GM23338 (cell line): ENCODE measurements at places on chromosomes 1 and 21. TPM values are rescaled to one million over a fixed set of nuclear protein-coding genes. Genes with fewer than 3 reads are reported as not detected.
A peak's percentile ranks its signal among the peaks of the same experiment; 100 is the strongest.

Gene VWA5B1
- 0.70 and 1.0 TPM in 2 replicates for total RNA-seq

DNA sequence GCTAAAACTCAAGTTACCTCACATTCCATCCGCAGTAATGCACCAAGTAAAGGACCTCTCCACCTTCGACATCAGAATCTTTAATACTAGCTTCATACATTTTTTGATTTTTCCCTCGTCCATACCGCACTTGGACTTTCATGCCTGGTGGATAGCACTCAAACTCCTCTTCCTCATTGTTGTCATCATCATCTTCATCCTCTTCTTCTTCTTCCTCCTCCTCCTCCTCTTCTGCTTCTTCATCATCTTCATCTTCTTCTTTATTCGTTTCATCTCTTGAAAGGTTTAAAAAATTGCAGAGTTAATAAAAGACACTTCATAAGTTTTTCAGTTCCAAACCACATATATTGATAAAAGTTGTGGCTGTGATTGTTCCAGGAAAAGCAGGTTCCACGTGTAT is 52.7 kb upstream of the RBM34 start:
- no peaks in the 10 kb centered on the region for H3K36me3 ChIP-seq
- no peak overlapping the region for H3K27ac ChIP-seq
- H3K4me3 ChIP-seq, result no peak overlapping the region
- H3K27me3 ChIP-seq, result no peaks in the 10 kb centered on the region
- no peak for DNase-seq
- H3K4me1 ChIP-seq, result no peaks in the 10 kb centered on the region

DNA sequence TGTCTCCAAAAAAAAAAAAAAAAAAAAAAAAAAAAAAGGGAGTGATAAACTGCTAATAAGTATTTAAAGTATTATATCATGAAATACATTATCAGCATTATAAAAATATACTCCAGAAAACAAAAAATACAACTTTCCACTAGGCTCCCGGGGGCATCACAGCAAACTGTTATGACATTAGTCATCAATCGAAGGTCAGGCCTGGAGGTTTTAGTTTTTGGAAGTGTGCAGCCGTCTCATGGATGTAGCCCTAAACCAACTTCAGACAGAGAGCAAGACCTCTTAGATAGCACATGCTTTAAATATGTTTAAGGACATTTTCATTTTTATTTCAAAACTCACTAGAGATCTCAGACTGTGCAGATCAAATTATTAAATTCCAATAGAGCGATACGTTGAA is 106.3 kb downstream of the RERE start:
- no peaks in the 10 kb centered on the region for H3K27me3 ChIP-seq
- H3K36me3 ChIP-seq, result no peaks in the 10 kb centered on the region
- H3K27ac ChIP-seq, result peak overlapping the region; percentile 82; the same call in 1 of the 2 replicates
- no peak for DNase-seq
- H3K4me1 ChIP-seq, result peaks cover 42% of the 10 kb centered on the region

Gene FCRL3
- total RNA-seq, result not detected in 2 replicates

GRCh38 chr1:190168116-190168892 is 309.4 kb downstream of the BRINP3 start:
- H3K4me3 ChIP-seq, result no peak overlapping the region
- H3K27me3 ChIP-seq, result no peaks in the 10 kb centered on the region
- H3K4me1 ChIP-seq, result no peaks in the 10 kb centered on the region
- no peak overlapping the region for H3K27ac ChIP-seq
- no peaks in the 10 kb centered on the region for H3K36me3 ChIP-seq

- no peaks in the 10 kb centered on the region for H3K27me3 ChIP-seq
- H3K36me3 ChIP-seq, result peaks cover 36% of the 10 kb centered on the region
- H3K4me1 ChIP-seq, result no peaks in the 10 kb centered on the region
- no peak overlapping the region for H3K4me3 ChIP-seq
Observed at GRCh38 chr1:169128562-169128961, 22.1 kb downstream of the ATP1B1 start.

Gene GREM2
- 0.12 and 0.21 TPM in 2 replicates for total RNA-seq

Gene SELENBP1
- total RNA-seq, result 13.4 and 14.5 TPM in 2 replicates

- no peaks in the 10 kb centered on the region for H3K36me3 ChIP-seq
- H3K4me1 ChIP-seq, result no peaks in the 10 kb centered on the region
- H3K27me3 ChIP-seq, result no peaks in the 10 kb centered on the region
- no peak overlapping the region for H3K4me3 ChIP-seq
- DNase-seq, result no peak
Observed at GRCh38 chr21:25493722-25494121, 113.6 kb downstream of the MRPL39 start.

Gene PCSK9
- 275 and 327 TPM in 2 replicates for total RNA-seq

- H3K4me3 ChIP-seq, result no peak overlapping the region
- peak; percentile 30 for DNase-seq
- no peak overlapping the region for H3K27ac ChIP-seq
- H3K36me3 ChIP-seq, result no peaks in the 10 kb centered on the region
- no peaks in the 10 kb centered on the region for H3K27me3 ChIP-seq
Observed at GRCh38 chr1:73511038-73511437, 686.9 kb downstream of the LRRIQ3 start.

Gene MROH7
- 0.17 TPM in 1 of 2 replicates, not detected in the other for total RNA-seq

- peaks cover 5% of the 10 kb centered on the region; the same call in 1 of the 2 replicates for H3K4me1 ChIP-seq
- DNase-seq, result no peak
- no peaks in the 10 kb centered on the region for H3K27me3 ChIP-seq
- H3K4me3 ChIP-seq, result no peak overlapping the region
- no peak overlapping the region for H3K27ac ChIP-seq
- H3K36me3 ChIP-seq, result no peaks in the 10 kb centered on the region
Observed at GRCh38 chr1:171204296-171204695, 19.2 kb downstream of the FMO2 start.

GRCh38 chr1:205226868-205227583 is 720 bp upstream of the TMCC2 start:
- peak overlapping the region; percentile 61 for H3K4me3 ChIP-seq
- peaks cover 12% of the 10 kb centered on the region for H3K27me3 ChIP-seq
- no peaks in the 10 kb centered on the region for H3K36me3 ChIP-seq
- peak overlapping the region; percentile 70; the same call in 1 of the 2 replicates for H3K27ac ChIP-seq
- DNase-seq, result no peak

GRCh38 chr1:150764617-150765101 is 919 bp downstream of the CTSS start:
- H3K27me3 ChIP-seq, result no peaks in the 10 kb centered on the region
- H3K4me3 ChIP-seq, result no peak overlapping the region
- no peaks in the 10 kb centered on the region for H3K36me3 ChIP-seq

Gene KCNN3
- total RNA-seq, result 1.9 and 4.0 TPM in 2 replicates
